Occipital lobe (tissue), 3 donors: ENCODE measurements at places on chromosomes 2 and 18.

- no peak for DNase-seq
These were observed 13.7 kb downstream of the HS6ST1 start for GRCh38 chr2:128304715-128305554.

DNA sequence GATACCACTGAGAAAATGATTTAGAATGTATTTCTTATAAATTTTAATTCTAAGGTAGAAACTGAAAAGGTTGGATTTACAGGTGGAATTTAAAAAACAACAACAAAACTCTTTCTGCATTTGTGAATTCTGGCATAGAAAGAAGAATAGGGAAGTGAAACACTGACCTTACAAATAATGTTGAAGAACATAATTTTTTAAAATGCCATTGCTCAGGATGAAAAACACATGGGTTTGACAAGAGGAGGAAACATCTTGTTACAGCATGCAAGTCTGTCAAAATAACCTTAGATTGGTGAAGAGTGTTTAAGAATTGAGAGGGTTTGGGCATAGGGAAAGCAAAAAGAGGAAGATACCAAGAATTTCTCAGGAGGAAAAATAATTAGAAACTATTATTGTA is 184.3 kb downstream of the UBE2E3 start:
- no peak for DNase-seq

DNA sequence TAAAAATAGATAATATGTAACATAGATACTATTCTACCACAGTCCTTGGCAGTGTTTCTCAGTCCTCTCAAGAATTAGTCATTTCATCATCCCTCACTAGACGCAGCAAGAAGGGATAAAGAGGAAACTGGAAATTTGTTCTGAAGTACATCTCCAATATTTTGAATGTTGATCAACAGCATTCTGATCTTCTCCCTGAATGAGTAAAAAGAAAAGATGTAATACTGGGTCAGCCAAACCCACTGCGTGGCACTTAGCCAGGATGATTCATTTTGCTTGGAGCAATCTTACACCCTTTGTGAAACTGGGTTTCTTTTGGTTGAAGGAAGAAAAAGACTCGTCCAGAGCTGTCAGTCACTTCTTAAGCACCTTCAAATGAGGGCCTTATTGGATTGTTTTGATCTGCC is 54.1 kb downstream of the TAF1B start:
- no peak for DNase-seq

GRCh38 chr2:144324446-144325045 is 195.4 kb downstream of the ZEB2 start:
- DNase-seq = no peak

DNA sequence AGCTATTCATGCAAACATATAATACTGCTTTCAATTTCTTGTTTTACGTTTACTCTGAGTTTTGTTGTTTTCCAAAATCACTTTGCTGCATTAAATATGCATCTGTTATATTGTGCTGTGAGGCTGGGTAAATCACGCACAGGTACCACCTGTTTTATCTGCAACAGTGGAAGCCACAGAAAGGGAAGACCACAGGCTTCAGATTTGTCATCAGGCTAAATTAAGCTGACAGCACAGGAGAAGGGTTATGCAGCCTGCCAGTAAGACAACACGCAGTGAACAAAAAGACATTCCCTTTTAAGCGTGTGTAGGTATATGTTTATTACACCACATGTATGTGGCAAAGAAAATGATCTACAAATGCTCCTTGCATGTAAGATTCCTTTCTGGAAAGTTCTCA is 38.2 kb downstream of the ZNF516 start:
- DNase-seq = no peak
